Umbilical cord (tissue), 2 donors: ENCODE measurements at places on chromosomes 6 and 20. TPM values are rescaled to one million over a fixed set of nuclear protein-coding genes. Genes with fewer than 3 reads are reported as not detected.

DPPA5 gene
- not detected for total RNA-seq

DNAH8 gene
- total RNA-seq, result 0.24 TPM

HLA-DRB1 gene
- total RNA-seq, result 25.5 TPM

TP53TG5 gene
- 32.0 TPM for total RNA-seq

PSMF1 gene
- total RNA-seq, result 14.9 TPM

DNA sequence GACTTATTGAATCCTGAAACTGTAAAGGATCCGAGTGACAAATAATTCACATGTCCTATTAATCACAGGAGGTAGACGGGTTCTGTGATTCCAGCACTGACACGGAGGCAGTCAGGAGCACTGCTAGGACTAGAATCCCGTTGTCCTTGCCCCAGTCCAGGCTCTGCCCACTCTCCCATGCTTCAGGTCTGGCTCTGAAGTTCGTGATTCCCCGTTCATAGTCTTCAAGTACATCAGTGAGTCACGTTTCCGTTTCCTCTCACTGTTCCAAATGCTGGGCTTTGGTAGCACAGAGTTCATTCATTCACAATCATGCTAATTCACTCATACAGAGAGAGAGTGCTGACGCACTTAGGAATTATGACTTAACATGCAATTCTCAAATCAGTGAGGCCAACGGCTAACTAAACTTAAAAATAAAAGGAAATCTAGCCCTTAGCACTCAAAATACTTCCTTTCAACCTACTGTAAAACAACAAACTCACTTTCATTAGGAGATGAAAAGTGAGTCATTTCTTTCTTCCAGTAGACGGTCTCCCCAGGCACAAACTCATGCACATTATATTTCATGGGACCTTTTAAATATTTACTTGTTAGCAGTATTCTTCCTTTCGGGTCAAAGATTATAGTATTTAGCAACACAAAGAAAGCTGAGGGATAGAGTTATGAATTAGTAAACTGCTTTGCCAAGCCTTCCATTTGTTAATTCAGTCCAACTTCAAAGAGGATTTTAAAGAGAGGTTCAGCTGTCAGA is 94.0 kb upstream of the NHSL1 start:
- DNase-seq, result peak; percentile 82

DNA sequence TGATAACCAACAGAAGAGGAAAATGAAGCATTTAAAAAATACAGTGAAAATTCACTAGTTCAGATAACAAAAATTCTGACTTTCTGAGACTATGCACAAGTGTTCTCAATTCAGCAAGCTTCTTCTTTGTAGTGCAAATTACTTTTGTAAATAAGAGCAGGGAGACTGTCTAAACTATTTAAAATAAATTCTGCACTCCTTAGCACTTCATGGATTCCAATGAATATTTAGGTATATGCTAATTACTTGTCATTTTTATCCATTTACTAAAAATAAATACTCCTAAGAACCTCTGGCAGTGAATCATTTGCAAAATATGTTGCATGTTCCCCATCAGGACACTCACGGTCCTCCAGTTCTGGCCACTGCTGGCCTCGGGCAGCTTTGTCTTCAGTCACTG is 139.8 kb downstream of the F13A1 start:
- no peak for DNase-seq

DNA sequence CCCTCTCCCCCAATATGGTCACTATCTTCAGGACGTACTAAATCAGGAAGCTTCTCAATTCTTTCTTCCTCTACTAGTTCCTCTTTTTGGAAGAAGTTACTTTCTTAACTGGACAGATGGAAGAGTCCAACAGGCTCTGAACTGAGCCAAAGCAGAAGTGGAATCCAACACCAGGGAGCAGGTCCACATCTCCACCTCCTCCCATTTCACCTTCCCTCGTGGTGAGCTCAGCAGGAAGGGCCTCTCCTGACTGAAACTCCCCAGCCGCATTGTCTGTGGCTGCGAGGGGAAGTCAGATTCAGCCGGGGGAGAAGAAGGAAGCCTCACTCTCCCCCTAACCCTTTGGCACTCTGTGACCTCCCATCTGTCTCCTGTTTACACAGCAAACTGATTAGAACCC is 63.8 kb upstream of the UST start:
- DNase-seq, result peak; percentile 39

GRCh38 chr6:17096096-17096495 is 5.8 kb upstream of the STMND1 start:
- DNase-seq, result peak; percentile 84

DNA sequence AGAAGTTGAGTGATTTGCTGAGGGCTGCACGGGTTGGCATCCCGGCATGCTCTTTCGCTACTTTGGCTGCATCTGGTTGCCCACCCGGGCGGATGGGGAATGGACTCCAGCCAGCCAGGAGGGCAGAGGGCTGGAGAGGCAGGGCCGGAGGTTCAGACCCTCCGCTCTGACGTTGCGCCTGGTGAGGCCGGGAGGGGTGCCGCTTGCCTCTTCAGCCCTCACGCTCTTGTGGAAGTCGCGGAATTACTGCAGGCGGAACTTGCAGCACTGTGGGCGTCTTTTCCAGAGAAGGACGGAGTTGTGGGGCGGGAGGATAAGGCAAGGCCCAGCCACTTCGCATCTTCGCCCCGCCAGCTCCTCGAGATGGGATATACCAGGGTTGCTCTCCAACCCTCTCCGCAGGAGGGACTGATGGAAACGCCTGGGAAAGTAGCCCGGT is 656 bp downstream of the RTEL1 start:
- DNase-seq, result no peak

DNA sequence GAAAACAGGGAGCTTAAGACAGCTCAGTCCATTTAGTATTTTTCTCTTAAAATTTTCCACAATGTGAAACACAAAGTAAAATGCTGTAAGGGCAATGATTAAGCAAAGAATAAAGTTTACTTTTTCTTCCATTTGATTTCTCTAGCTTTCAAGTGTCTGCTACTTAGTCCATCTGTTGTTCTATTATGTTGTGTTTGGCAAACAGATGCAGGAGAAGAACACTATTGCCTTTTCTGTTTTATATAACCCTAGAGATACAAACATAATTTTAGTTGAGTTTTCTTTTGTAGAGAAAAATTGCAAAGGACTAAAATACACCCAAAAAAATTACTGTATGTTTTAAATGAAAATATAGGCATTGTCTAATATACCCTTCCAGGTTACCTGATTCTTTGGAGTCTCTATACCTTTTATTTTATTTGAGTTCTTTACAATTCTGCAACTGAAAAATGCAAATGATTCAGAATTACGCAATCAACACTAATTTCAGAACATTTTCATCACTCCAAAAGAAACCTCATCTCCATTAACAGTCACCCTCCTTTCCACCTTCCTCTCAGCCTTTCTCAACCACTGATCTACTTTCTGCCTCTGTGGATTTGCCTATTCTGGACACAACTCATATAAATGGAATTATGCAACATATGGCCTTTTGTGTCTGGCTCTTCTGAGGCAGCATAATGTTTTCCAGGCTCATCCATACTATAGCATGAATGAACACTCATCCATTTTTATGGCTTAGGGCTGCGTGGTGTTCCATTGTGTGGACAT is 96.9 kb downstream of the MKKS start:
- no peak for DNase-seq

DNA sequence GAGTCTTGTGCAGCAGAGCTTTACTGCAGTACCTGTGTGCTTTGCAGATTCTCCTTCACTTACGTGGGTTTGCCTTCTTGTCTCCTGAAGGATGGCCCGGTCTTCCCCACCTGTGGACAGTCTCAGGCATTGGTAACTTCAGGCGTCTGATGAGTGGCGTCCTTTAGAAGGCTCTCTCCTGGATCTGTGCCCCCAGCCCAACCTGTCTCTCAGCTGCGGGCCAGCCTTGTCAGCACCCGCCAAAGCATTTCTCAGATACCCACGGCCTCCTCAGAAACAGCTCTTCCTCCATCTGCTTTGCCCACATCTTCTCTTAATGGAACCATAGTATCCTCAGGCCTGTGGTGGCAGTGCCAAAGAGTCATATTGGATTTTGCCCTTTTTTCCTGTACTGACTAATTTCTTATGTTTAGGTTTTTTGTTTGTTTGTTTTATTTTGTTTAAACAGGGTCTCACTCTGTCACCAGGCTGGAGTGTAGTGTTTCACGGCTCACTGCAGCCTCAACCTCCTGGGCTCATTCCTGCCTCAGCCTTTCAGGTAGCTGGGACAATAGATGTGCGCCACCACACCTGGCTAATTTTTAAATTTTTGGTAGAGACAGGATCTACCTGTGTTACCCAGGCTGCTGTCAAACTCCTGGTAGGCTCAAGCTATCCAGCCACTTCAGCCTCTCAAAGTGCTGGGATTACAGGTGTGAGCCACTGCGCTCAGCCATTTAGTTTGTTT is 96.6 kb downstream of the ARID1B start:
- DNase-seq, result no peak

DNA sequence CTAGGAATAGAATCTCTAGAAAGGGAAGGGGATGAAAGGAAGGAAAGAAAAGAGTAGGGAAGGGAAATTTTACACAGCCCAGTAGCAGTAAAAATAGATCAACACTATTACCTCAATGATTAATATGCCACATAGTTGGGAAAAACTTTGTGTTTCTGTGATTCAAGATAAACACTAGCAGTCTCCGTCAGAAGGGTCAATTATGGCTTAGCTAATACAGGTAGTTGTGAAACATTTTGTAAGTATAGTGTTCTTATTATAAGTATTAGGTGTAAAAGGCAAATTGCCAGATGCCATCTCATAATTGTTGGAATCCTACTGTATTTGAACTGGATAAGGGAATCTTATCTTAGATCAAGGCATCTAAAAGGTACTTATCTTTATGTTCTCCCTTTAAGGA is 165.7 kb downstream of the MTFR2 start:
- no peak for DNase-seq

DNA sequence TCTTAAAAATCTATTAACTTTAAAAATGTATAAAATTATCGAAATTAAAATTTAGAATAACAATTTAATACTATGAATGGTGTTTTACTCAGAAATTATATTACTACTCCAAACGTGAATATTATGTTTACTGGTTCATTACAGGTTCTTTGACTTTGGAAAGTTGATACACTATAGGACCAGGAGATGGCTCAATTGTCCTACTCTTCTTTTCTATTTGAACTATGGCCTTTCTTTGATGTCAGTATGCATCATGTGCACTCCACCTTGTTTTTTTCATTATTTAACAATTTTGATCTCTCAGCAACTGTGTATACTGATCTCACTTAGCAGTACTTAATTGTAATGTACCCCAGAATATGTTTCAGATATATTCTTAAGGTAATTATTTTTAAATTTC is 391.5 kb upstream of the MANEA start:
- no peak for DNase-seq

DNA sequence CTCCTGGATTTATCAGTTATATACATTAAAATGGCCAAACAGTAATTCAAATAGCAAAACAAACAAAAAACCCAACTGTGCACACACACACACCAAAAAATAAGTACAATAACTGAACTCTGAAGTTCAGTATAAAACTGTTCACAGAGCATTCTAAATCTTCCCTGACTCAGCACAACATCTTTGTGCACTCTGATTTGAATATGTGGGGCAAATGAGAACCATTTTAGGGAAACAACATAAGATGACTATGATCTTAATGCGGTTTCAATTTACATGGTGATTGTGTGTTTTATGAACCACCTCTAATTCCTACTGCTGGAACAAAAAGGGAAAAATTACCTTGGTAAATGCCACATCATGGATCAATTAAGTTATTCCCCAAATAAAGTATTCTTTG is 41.7 kb downstream of the PLAGL1 start:
- no peak for DNase-seq

DNA sequence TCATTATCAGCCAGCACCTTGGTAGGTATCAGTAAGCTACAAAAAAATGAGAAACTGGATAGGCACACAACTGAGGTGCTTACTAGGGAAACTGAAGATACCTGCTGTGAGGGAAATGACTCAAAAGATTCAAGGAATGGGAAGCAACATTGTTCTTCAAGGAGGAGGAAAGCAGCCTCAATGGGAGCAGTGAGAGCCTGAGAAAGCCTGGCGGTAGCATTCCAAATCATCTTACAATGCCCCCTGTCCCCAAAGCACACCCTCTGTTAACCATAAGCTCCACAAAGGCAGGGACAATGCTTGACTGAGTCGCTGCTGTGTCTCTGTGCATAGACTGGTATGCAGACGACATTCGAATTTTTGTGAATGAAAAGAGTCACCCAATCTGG is 10.6 kb downstream of the PKHD1 start:
- DNase-seq, result no peak

DNA sequence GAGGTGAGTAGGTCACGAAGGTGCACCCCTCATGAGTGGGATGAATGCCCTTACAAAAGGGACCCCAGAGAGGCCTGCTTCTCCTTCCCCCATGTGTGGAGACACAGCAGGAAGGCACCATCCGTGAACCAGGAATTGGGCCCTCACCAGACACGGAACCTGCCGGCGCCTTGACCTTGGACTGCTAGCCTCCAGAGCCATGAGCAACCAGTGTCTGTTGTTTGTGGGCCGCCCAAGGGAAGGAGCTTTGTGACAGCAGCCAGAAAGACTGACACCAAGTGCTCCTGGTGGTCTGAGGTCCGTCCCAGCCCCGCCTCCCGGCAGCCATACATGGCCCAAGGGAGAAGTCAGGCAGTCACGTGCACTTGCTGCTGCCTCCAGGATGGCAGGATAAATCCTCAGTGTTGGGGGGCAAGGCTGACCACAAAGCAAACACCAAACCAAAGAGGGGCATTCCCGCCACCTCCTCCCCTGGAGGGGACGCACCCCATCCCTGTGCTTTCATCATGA is 29.3 kb downstream of the CDH4 start:
- DNase-seq, result no peak

GRCh38 chr6:27836783-27837624 is 75.2 kb downstream of the OR2B2 start:
- DNase-seq, result peak; percentile 94

DNA sequence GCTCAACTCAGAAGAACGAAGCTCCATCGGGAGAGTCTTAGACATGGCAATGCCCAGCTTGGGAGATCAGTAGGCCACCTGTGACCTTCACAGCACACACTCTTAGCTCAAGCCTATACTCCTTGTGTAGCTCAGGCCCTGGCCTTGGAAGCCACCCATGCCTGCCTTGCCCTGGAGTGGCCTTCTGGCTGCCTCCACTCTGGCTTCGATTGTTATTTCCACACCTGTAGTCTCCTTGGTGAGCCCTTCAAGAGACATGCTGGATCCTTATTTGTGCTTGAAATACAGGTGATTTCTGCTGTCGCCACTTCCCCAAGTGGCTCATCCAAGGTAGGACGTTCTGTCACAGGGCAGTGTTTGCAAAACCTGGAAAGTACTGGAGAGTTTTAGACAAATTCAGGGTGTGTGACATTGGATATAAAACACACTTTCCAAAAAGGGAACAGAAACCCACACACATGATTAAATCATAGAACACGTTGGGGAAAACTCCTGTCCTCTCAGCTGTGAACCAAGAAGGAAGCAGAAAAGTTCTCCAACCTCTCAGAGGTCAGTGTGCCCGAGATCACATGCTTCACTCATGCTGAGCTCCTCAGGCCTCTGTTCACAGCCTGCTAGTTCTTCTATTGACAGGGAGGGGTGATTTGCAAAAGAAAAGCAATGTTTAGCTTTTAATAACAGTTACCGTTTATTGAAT is 391.8 kb downstream of the CDC5L start:
- DNase-seq, result no peak

GRCh38 chr20:2451939-2452732 is 18.5 kb downstream of the SNRPB start:
- peak; percentile 49 for DNase-seq

- no peak for DNase-seq
Measured at GRCh38 chr6:167119670-167120582, 3.0 kb upstream of the CCR6 start.
